Stimulated activated CD8-positive, alpha-beta memory T cell treated with anti-CD3 and anti-CD28 coated beads, Interleukin-7, amount 100 ng/mL, for 48 hours (primary cell): ENCODE measurements at places on chromosomes 7 and 10.

DNA sequence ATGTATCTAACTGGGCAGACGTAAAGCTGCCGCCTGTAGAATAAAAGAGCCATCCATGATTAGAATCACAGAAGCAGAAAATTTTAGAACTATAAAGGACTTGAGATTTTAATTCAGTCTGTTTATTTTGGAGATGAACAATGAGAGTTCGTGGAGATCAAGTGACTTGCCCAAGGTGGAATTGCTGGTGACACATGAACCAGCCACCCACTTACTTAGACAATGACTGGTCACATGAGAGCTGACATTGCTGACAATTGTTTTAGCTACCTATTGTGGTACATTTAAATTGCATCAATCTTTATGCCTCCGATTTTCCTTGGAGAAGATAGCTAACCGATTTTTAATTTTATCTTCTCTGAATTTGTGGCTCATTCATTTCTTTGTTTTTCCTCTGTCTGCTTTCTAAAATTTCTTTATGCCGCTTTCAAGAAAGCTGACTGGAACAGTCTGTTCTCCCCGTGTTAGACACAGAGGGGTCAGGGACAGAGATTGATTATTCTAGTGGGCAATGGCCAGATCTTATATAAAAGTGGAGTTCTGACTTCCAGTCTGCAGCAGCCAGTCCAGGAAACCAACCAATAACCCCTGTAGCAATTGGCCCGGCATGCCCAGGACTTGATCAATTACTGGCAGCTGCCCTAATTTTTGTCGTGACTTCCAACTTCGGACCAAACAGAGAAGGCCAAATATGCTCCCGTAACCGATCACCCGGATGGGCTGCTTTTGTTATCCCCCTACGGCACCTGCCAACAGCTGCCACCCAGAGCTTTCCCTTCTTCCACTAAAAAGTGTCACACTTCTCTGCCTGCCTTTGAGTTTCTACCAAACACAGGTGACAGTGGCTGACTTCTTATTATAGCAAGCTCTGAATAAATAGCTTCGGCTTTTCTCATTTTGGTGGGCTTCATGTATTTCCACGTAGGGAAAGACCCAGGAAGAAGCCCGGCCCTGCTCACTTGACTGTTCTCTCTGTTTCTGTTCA is 241.6 kb downstream of the CAMK1D start:
- no peak for DNase-seq

- DNase-seq, result no peak
Measured at GRCh38 chr7:74059681-74060588, 23.7 kb upstream of the LIMK1 start.

GRCh38 chr7:99083068-99083651 is 60.7 kb downstream of the SMURF1 start:
- no peak for DNase-seq

- DNase-seq, result no peak
Measured at GRCh38 chr10:24118246-24118645, 90.7 kb upstream of the KIAA1217 start.

DNA sequence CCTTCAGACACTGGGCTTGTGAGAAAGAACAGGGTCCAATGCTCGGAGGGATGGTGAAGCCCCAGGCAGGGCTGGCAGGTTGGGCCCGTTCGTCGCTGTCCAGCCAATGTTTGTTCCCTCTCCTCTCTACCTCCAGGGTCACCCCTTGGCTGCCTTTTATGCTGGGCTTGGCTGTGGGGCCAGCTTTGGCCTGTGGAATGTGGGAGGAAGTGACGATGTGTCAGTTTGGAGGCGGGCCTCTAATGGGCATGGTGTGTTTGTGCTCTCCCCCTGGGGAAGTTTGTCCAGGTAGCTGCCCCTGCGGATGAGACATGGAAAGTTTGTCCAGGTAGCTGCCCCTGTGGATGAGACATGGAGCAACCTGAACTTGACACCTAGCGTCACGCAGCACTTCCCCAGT is 236.7 kb downstream of the GLRX3 start:
- DNase-seq, result no peak

- no peak for DNase-seq
Measured at GRCh38 chr10:125694883-125695282, 11.9 kb upstream of the TEX36 start.

DNA sequence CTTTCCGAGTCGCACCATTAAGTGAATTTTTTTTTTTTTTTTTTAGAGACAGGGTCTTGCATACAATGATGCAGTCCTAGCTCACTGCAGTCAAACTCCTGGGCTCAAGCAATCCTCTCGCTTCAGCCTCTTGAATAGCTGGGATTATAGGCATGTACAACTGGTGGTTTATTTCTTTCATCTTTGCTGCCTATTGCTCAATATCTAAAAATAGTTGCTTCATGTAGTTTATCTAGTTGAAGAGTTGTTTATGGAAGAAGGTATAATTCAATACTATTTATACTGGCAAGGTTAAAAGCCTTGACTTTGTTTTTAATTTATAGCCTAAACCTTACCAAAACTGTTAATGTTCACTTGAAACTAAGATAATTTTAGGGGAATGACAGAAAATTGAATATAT is 66.9 kb downstream of the SEMA3D start:
- no peak for DNase-seq

- DNase-seq, result no peak
Measured at GRCh38 chr7:20157456-20157855, 59.7 kb downstream of the MACC1 start.

- no peak for DNase-seq
Measured at GRCh38 chr10:34177445-34177844, 637.7 kb downstream of the PARD3 start.

DNA sequence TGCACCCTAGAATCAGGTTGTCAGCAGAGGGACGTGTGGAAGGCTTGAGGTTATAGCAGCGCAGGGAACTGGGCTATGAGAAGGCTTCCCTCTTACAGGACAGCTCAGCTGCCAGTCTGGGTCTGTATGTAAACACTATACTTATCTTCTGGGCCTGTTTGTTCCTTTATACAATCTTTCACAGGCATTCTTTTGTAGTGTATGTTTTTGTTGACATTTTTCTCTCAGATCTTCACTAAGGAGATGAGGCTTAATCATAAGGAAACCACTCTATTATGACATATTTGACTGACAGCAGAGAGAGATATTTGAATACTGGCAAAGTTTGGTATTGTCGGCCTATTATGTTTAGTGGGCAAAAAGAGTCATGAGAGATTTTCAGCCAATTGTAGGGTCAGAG is 929 bp downstream of the GBF1 start:
- DNase-seq, result no peak

DNA sequence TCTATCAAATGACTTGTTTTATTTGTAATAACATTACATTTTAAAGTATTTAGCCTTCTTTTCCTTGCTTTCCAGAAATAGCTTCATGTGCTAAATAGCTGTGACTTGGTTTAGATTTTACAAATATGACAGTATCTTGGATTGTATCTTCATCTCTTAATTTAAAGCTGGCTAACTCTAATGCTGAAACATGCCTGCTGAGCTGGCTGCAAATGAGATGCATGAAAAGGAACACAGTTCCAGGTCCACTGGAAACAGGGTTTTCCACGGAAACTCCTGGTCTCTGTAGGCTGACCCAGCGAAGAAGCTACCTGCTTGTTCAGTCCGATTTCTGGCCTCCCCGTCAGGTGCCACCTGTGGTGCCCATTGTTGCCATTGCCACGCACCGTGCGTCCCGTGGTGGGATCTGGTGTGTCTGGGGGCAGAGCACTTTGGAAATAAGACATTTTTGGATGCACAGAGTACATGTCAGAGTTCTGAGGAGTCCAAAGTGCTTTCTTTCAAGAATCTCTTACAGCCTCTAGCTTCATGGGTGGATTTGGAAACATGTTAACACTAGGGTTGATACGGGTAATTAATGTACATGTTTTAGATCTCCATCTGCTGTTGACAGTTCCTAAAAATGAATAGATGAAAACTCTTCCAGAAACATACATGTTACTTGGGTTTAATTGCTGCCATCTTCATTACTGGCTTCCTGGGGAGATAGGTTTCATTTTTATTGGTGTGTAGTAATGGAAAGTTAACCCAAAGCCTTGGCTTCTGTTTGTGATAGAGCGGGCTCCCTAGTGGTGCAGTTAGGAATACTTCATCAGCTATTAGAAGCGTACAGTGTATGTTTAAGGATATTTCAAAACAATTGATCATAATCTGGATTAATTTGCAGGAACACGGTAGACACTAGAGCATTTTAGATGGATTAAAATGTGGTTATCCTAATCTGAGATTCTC is 45.0 kb downstream of the SHH start:
- DNase-seq, result no peak

DNA sequence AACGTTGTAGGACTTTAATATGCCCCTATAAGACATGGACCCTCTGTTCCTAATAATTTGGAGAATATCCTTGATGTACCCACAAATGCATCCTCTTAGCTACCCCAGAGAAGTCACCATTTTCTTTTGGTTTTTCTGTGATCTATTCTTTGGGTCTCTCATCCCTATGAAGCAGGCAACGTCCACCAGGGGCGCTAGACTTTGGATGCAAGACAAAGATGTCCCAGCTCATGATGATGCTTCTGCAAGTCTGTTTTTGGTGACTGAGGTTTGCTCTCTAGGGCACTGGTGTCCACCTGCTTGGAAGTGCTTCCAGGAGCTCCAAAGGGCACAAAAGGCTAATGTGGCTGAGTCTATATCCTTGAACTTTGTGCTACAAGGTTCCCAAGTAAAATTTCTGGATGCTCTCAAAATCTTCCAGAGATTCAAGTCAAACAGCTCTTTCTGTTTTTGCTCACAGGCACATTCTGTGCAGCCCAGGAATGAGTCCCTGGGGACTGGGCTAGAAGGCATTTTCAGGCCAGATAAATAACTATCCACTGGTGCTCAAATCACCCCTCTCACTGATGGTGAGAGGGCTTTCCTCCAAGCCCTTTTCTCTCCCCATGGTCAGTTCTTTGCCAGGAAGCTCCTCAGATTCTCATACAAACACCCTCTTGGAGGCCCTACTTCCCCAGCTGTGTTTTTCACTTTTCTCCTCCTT is 166.4 kb downstream of the C7orf25 start:
- DNase-seq, result no peak

- no peak for DNase-seq
Measured at GRCh38 chr7:72754312-72754711, 73.7 kb downstream of the TYW1B start.

GRCh38 chr7:141842904-141843303 is 1.6 kb upstream of the PRSS37 start:
- no peak for DNase-seq

GRCh38 chr7:15703732-15704131 is 17.2 kb upstream of the MEOX2 start:
- DNase-seq, result no peak

DNA sequence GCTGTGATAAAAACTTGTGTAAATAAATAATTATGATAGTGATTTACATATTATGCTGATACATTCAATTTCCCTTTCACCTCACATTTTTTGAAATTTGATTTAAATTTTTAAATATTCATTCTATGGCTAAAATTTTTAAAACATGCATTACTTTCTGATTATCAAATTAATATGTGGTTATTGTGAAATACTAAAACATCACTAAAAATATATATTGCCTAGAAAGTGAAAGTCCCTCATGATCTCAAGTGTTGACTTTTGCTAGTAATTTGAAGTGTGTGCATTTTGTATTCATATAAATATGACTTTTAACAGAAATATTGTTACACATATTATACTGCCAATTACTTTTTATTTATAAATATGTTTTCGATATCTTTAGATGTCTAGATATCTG is 3.1 kb downstream of the LRRC72 start:
- no peak for DNase-seq

DNA sequence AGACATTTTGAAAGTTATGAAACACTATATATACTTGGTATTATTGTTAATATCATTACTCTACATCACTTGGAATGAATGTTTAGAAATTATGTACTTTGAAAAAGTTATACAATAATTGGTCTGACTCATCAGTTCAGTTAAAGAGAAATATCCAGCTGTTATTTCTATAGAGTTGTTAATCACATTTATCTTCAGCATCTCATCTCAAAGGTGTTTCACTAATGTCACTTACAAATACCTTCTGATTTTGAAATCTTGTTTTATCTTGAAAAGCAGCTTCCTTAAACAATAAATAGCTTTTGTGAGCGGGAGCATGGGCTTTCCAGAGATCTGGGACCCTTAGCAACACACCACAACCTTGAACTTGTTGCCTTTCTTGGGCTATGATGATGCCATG is 205.2 kb downstream of the PCLO start:
- no peak for DNase-seq

- DNase-seq, result no peak
Measured at GRCh38 chr7:30688718-30689221, 6.5 kb upstream of the CRHR2 start.

GRCh38 chr10:15168786-15169554 is 477 bp upstream of the NMT2 start:
- DNase-seq, result peak; percentile 83

- no peak for DNase-seq
Measured at GRCh38 chr10:63093227-63093626, 39.9 kb upstream of the NRBF2 start.

- no peak for DNase-seq
Measured at GRCh38 chr7:140586516-140586915, 54.1 kb downstream of the DENND2A start.

- no peak for DNase-seq
Measured at GRCh38 chr7:90424720-90425119, 21.5 kb downstream of the CLDN12 start.

GRCh38 chr7:70975754-70976153 is 156.2 kb upstream of the GALNT17 start:
- no peak for DNase-seq

DNA sequence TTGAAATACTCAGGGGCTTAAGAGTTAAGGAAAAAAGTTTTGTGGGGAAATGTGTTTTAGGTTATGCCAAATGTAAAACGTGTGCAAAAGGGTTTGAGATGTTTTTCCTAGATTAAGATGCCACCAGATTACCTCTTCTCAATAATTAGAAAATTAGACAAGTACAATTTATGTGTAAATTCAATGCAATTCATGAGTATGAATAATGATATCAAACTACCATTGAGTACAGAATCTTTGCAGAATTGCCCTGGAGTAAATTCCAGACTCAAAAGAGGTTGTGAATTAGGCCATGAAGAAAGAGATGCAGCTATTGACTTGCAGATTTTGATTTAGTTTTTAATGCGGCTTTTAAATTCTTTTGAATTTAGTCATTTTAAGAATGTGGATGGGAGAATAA is 159.4 kb upstream of the INHBA start:
- DNase-seq, result no peak

GRCh38 chr7:52091101-52091500 is 774.5 kb upstream of the COBL start:
- DNase-seq, result no peak

- DNase-seq, result no peak
Measured at GRCh38 chr10:56082169-56082568, 278.9 kb downstream of the ZWINT start.
